ENCODE measurements at places on chromosomes 1 and 21.

DNA sequence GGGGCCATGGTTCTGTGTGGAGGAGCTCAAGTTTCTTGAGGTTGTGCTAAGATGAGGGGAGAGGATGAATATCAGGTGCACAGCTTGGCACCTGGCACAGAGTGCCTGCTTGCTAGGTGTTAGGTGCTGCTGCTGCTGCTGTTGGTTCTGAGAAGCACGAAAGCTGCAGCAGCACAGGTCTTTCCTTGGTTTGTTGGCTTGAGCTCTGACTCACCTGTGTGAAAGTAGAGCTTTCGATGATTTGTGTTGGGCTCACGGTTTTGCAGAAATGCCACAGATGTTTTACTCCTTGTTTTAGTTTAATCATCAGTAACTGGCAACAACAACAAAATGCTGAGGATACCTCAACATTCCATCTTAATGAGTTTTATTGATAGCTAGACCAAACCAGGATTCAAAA is 221.6 kb downstream of the BRINP2 start:
- DNase-seq: no peak

DNA sequence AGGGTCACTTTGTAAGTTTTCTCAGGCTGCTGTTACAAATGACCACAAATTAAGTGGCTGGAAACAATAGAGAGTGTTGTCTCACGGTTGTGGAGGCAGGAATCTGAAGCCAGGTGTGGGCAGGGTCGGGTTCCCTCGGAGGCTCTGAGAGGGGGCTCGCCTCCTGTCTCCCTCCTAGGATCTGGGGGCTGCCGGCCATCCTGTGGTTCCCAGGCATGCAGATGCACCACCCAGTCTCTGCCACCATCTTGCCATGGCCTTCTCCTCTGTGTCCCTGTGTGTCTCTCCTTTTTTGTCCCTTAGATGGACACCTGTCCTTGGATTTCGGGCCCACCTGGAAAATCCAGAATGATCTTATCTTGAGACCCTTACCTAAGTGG is 4.8 kb downstream of the TP73 start:
- no peak for DNase-seq

- DNase-seq: peak; percentile 68
Measured at GRCh38 chr1:197915862-197916499, 1.2 kb upstream of the LHX9 start.

DNA sequence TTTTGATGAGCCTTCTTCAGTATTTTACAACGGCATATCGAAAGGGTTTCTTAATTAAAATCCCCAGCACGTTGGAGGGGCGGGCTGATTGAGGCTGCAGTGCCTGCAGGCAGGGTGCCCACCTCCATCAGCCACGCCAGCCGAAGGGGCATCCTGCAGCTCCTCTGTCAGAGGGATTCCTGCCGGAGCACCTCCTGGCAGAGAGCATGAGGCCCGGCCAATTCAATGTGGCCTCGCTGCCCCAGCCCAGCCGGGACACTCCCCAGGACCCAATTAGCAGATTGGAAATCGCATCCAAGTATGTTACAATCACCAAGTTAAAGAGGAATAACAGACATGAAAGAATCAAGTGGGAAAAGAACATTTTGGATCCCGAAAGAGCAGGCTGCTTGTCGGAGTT is 216.6 kb downstream of the ST6GALNAC3 start:
- DNase-seq: no peak

DNA sequence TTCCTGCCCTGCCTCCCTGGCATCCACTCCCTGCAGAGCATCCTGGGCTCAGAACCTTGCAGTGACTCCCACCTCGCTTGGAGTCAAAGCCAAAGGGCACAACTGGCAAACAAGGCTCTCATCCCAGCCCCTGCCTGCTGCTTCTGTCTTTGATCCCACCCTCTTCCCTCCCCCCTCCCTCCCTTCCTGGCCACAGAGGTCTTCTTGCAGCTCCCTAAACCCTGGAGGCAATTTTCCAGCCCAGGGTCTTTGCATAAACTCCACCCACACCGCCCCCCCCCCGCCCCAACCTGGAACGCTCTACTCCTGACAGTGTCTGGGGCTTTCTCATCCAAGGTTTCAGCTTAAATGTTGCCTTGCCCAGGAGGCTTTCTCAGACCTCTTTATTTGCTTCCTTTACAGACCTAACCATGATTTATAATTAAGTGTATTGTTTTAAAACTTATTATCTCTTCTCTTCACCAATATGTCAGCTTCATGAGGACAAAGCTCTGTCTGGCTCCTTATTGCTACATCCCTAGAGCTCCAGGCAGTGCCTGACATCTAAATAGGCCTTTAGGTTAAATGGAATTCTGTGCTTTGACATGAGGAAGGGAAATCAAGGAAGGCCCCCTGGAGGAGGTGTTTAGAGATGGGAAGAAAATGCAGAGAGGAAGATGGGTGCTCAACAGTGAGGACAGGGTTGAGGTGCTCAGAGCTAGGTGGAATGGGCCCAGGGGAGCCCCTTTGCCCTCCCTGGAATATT is 37.7 kb upstream of the PADI1 start:
- DNase-seq: peak; percentile 30

DNA sequence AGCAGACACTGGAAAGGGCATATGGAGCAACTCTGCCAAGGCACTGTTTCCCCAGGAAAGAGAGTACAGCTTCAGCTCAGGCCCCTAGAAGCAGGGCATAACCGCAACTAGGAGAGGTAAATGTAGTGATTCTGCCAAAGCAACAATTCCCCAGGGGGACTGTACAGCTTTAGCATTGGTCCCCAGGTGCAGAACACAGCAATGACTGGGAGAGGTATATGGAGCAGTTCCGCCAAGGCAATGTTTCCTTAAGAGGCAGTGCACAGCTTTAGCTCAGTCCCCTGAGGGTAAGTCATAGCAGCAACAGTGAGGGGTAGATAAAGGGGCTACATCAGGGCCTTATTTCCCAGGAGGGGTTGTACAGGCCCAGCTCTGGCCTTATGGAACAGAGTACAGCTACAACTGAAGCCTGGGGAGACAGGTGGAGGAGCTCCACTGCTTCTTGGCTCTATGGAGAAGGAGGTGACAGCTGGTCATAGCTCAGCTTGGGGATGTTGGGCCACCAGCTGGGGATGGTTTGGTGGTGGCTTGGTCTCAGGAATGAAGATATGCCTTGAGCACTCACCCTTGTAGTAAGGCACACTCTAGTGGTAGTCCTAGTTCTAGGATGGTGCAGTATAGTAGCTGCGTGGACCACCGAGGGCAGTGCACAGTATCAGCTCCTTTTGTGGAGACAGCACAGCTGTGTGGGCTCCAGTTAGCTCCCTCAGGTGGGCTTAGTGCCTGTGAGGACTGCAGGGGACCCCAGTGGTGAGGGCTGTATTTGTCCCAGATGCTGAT is 582.7 kb downstream of the PTPRC start:
- no peak for DNase-seq

GRCh38 chr1:98398649-98399048 is 262.9 kb upstream of the SNX7 start:
- peak; percentile 23 for DNase-seq

DNA sequence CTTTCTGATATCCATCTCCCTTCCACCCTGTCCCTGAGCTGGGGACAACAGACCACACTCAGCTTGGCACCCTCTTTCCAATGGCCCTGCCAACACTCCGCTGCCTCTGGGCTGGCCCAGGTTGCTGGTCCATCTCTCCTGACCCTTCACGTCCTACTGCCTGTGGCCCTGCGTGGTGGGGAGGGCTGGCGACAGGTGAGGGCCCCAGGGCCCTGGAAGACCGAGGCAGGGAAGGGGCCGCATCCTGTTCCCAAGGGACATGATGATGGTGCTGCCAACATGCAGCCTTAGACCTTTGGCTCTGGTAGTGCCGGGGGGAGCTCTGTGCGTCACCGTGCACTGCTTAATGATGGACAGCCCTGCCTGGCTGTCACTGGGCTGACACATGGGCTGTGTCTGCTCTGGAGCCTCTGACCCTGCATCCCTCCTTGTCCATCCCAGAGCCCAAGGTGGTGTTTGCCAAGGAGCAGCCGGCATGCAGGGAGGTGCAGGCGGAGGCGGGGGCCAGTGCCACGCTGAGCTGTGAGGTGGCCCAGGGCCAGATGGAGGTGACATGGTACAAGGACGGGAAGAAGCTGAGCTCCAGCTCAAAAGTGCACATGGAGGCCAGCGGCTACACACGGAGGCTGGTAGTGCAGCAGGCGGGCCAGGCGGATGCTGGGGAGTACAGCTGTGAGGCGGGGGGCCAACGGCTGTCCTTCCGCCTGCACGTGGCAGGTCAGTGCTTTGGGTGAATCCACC is 65.2 kb downstream of the OBSCN start:
- no peak for DNase-seq

GRCh38 chr1:204205486-204205885 is 8.3 kb downstream of the GOLT1A start:
- DNase-seq: no peak

GRCh38 chr1:190439447-190439846 is 38.2 kb downstream of the BRINP3 start:
- DNase-seq: no peak

GRCh38 chr21:42661688-42662429 is 8.4 kb downstream of the PDE9A start:
- DNase-seq: no peak

DNA sequence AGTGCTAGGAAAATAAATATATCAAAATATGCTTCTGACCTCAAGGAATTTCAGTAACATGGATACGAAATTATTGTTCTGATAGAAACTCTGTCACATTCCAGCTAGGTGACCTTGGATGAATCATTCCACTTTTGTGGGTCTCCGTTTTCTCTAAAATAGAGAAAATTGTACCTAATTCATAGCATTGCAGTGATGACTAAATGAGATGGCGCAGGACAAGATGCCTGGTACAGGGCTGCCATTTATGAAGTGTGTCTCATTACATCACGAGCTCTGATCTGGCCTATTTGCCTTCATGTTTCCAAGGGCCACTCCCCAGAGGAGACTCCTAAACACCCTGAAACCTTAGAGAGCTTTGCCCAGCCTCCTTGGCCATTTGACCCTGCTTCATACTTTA is 480.0 kb upstream of the USP24 start:
- no peak for DNase-seq

DNA sequence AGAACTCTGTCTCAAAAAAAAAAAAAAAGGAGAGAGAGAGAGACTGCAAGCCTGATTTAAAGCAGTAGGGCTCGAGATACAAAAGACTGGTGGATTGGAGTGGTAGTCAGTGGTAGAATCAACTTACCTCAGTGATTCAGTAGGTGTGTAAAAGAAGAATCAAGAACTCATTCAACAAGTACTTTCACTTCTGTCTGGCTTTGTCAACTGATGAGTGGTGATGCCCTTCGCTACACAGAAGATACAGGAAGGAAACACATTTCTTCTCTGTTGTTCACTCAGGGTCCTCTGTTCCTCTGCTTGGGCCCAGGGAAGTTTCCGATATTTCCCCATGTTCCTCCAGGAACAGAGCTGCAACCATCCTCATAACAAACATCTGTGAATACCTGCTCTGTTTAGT is 68.6 kb upstream of the COG2 start:
- no peak for DNase-seq

GRCh38 chr1:2379733-2380404 is 11.5 kb downstream of the MORN1 start:
- no peak for DNase-seq

- peak; percentile 92 for DNase-seq
Measured at GRCh38 chr1:24964811-24965570, 34.9 kb upstream of the RUNX3 start.

Data from fibroblast of skin of back (primary cell).